ENCODE measurements at places on chromosomes 3 and 15.

- DNase-seq, result peak; percentile 12
These were observed 114.9 kb upstream of the MEF2A start for GRCh38 chr15:99450896-99451358.

- DNase-seq, result no peak
These were observed 18.8 kb downstream of the ARHGEF3 start for GRCh38 chr3:56782906-56783305.

DNA sequence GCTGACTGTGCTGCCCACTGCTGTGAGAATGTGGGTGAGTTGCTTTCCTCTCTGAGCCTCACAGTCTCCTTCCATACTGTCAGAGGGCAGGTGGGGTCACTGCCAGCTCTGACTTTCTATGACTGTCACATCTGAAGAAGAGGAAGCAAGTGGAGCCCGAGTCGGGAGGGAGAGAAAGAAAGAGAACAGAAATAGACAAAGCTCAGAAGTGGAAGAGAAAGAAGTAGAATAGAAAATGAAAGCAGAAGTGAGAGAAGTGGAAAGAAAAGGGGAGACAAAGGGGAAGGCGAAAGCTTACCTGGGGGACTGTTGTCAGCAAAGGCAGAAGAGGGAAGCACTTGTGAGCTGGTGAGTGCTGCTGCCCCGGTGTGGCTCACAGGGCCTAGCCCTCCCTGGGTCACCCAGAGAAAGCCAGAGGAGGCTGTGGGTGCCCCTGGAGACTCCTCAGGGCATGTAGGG lies 57.9 kb downstream of the EPHB1 start:
- DNase-seq, result no peak

DNA sequence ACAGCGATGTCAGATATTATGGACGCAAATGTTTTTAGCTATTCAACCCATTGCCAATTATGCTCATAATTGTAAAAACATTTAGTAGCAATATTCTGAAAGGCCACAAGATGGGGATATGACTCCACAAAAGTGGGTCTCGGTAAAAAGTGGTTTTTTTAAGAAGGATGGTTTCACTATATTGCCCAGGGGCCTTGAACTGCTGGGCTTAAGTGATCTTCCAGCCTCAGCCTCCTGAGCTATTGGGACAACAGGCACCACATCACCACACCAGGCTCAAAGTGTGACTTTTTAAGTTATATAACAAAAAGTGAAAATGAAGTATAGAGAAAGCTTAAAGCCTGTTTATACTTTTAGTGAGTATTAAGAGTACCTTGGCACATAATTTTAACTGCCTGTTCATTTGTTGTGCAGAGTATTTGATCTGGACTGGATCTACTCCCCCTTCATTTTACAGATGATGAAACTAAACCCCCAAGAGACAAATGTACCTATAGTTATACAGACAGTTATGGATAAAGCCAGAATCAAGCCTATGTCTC lies 9.4 kb downstream of the NAA50 start:
- DNase-seq, result no peak

DNA sequence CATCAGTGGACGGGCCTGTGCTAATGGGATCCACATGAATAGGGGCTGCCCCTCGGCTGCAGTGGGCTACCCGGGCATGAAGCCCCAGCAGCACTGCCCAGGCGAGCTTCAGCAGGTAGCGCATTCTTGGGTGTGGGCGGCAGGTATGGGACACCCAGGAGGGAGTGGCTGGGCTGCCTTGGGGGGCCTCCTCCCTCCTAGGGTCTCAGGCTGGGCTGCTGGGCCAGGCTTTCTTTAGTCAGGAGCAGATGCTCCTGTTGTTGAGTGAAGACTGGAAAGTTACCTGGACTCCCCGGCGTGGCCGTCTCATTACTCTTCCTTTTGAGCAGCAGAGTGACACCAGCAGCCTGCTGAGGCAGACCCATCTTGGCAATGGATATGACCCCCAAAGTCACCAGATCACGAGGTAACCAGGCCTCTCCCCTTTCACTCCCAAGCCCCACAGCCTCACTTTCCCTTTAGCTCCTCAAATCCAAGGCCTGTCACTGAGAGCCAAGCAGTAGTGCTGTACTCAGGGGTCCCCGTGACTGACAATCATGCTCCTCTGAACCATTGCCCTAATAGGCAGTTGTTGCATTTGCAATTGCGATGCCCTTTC lies 73.2 kb downstream of the BOC start:
- no peak for DNase-seq

DNA sequence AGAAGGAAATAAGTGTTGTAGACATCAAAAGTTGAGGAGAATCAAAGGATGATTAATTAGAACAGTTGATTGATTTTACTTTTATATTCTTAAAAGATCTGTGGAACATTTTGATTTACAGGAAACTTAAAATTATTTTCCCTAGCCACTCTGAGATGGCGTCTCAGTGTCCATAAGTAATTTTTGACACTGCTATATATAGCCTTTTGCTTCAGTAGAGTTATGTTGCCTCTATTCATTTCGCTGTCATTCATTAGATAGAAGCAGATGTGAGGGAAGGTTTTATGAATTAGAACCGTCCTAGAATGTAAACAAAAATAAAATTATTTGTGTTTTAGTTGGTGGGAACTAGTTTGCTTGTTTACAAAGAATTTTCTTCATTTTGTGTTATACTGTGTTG lies 51.1 kb upstream of the EIF3J start:
- no peak for DNase-seq

DNA sequence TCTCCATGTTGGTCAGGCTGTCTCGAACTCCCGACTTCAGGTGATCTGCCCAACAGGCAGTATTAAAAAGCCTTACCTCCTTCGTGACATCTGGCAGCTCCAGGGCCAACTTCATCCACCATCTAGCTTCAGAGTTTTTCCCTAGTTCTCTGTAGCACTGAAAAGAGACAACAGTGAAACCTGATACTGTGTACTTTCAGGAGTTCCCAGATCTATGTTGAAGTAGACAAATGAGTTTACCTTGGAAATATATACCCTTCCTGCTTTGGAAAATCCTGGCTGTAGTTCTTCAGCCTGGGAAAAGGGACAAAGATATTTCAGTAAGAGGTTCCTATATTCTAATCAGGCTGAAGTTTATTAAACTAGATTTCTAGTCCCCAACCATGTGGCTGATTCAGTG lies 18.0 kb downstream of the RMDN3 start:
- DNase-seq, result no peak

GRCh38 chr15:25679492-25679891 lies 183.6 kb downstream of the ATP10A start:
- no peak for DNase-seq

GRCh38 chr15:65653341-65653740 lies 31.6 kb downstream of the SLC24A1 start:
- DNase-seq, result no peak

GRCh38 chr3:70776081-70776480 lies 463.6 kb upstream of the MDFIC2 start:
- DNase-seq, result no peak

GRCh38 chr15:85804481-85805170 lies 9.9 kb upstream of the KLHL25 start:
- DNase-seq, result no peak

GRCh38 chr3:178518660-178519396 lies 17.4 kb upstream of the KCNMB2 start:
- no peak for DNase-seq

DNA sequence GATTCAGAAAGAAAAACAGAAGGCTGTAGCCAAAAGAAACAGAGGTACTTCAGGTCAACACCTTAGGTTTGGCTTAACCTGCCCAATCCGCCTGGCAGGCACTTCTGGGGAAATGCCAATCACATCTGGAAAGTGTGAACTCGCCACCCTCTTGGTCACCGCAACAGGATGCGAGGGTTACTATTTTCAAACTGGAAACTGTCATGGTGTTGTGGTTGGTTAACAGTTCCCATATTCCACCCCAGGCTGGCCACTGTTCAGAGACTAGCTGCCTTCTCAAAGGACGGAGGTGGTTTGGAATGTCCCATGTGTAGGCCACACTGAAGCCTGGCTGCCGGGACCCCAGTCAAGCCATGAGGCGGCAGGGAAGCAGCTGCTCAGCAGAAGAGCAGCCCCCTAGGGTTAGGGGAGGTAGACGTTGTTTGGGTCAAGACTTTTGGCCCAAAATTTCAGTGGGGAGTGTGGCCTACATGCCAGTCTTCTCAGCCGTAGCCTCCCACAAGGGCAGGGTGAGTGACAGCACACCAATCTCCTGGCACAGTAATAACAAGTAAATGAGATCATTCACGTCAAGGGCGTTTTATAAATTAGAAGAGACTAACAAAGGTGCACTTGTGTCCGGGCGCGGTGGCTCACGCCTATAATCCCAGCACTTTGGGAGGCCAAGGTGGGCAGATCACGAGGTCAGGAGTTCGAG lies 54.6 kb downstream of the UMPS start:
- DNase-seq, result no peak

- DNase-seq, result no peak
These were observed 4.5 kb upstream of the NANOGP8 start for GRCh38 chr15:35089551-35089950.

- no peak for DNase-seq
These were observed 15.7 kb downstream of the SUSD5 start for GRCh38 chr3:33202711-33203457.

DNA sequence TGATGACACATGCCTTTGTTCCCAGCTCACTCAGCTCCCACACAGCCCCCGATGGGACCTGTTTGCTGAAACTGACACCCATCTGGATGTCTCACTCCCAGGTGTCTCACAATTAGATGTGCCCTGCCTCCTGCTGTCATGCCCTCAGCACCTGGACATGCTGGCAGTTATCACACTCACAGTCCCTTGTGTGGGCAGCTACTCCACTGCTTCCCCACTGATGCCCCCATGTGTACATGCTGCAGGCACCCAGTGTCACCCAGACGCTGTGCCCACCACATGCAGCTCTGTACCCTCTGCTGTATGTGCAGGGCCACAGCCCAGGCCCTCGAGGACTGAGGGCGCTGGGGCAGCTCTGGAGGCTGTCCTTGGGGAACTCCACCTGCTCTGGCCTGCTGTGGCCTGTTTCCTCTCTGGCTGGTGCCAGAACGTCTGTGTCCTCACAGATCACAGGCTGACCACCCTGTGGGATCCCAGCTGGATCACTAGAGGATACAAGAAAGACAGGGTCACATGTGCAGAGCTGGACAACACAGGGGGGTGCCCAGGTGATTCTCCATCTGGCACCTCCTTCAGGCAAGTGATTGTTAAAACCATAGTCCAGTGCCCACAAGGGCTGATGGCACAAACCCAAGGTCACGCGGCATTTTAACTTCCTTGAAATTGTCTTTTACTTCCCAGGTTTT lies 14.0 kb downstream of the C3orf22 start:
- no peak for DNase-seq

DNA sequence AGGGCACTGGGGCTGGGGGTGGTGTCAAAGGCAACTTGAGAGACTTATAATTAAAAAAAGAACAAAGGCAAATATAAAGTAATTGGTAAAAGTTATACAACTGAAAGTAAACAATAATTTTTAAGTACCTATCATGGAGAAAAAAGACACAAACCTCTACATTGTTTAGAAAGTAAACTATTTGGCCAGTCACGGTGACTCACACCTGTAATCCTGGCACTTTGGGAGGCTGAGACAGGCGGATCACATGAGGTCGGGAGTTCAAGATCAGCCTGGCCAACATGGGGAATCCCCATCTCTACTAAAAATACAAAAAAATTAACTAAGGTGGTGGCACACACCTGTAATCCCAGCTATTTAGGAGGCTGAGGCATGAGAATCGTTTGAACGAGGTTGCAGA lies 25.8 kb downstream of the RPSA start:
- DNase-seq, result no peak

DNA sequence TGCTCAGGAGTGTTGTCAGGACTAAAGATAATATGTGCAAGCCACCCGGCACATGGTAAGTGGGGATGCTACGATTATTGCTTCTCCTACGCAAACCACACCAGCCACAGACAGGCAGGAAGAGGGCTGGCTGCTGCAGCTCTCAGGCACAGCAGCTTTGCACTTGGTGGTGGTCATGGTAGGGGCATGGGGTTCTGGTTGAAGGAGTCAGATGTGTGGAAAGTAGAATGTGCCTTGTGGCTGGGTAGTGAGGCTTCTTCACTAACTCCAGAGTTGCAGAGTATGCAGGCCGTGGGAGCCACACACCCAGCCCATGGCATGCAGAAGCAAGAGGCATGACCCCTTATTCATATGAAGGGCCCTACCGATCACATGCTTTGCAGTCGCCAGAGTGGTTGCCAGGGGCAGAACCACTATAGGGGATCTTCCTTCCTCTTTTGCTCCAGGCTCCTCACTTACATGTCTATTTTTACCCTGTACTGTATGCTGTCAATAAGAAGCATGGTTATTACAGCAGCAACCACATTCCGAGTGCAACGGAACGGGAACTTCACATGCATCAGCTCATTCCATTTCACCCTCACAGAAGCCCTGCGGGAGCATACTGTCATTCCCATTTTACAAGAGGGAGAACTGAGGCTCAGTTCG lies 59.2 kb upstream of the HERC1 start:
- peak; percentile 51 for DNase-seq

DNA sequence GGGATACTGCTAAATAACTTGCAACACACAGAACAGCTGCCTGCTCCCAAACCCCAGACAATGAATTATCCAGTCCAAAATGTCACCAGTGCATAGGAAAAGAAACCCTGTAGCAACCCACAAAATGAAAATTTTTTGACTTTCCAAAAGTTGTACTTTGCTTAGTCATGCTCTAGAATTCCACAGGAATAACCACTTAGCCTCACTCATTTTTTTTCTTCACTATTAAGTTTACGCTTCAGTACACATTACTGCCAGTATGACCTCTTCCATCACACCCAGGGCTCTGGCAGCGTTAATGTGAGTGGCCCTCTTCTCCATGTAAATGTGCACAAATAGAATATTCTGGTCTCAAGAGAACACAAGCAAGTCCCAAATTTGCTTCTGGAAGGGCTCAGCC lies 259.8 kb downstream of the MAGI1 start:
- DNase-seq, result no peak

DNA sequence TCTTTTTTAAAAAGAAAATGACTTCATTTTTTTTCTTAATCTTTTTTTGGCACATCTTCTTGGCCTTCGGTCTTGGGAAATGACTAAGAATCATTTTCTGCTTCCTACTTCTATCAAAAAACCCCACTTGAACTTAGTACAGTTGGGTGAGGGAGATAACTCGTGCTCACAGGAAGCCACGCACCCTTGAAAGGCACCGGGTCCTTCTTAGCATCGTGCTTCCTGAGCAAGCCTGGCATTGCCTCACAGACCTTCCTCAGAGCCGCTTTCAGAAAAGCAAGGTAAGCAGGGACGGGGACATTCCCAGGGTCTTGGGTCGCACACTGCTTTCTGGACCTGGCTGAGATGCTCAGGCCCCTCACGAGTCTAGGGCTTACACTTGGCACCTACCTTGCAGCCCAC lies at the start of gene CCR4:
Gene CCR4 (plus strand): TSS at position 235 of the 402 bp plus-strand sequence. CDS start 1,779 bp downstream, outside the sequence.
- DNase-seq, result no peak

DNA sequence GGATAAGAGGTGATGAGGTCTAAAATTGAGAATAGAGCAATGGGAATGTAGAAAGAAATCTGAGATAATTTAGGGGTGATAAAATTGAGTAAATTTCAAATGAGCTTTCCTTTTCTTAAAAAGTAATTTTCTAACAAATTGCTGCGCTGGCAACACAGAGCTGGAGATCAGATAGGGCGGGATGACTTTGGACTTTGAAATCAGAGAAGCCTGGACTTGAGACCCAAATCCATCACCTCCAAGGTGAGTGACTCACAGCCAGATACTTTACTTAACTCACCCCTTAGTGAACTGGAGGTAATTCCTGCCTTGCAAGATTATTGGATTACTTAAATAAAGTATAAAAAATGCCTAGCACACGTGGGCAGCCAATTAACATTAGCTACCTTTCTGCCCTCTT lies 80.8 kb downstream of the P2RY1 start:
- DNase-seq, result no peak

- no peak for DNase-seq
These were observed 264.6 kb upstream of the TLE3 start for GRCh38 chr15:70362350-70362749.

Measured in activated CD8-positive, alpha-beta memory T cell treated with anti-CD3 and anti-CD28 coated beads for 1 hour (primary cell).